ENCODE measurements at places on chromosomes 4 and X.

DNA sequence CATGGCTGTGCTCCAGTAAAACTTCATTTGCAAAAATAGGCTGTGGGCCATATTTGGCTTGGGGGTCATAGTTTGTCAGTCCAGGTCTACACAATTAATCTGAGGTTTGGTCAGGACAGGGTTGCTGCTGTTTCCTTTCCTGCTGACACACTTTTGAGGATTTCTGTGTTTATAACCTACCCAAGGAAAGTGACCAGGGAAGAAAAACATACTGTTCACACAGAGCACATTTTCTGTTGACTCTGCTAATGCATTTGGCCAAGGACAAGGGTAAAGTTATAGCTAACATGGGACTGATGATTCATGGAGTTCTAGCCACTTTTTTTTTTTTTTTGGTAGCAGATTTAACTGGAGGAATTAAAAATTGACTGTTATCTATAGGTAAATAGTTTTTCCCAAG, 43.9 kb upstream of the GEMIN8 start:
- DNase-seq: no peak

DNA sequence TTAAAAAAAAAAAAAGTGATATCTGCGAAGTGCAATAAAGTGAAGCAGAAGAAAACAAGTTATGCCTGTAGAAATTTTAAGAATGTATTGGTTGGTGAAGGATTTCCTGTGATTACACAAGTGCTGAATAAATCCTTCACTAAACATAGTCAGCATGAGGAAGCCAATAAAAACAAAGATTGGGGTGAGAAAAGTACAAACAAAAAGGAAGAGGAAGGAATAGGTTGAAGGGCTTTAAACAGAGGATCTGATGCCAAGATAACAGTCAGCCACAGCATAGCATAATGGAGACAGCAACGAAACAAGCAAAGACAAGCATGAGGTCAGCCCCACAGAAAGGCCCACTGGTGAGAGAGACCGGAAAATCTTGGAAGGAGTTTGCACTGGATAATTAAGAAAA, 372.2 kb downstream of the ADAM29 start:
- no peak for DNase-seq

- no peak for DNase-seq
Measured at GRCh38 chr4:128449251-128449650, 161.6 kb upstream of the PGRMC2 start.

GRCh38 chr4:152422817-152423320, 113.0 kb downstream of the FBXW7 start:
- DNase-seq: no peak

- DNase-seq: no peak
Measured at GRCh38 chrX:9164086-9164485, 130.2 kb upstream of the FAM9B start.

DNA sequence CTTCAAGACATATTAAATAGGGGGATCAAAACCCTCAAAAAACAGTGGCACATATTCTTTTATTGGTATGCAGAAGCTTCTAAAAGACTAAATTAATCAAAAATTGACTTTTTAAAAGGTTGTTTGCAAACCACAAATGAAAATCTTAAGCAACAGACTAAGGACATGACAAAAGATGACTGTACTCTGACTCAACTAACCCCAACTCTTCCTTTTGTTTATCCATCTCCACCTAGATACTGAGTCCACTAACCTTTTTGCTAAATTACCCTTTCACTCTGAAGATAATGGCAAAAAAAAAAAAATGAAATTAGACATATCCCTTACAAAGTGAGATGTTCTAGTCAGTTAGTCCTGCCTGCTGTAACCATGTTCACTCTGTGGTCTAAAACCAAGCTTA, 91.6 kb upstream of the NLRP2B start:
- DNase-seq: no peak

- DNase-seq: no peak
Measured at GRCh38 chr4:83890231-83890630, 354.3 kb downstream of the GPAT3 start.

DNA sequence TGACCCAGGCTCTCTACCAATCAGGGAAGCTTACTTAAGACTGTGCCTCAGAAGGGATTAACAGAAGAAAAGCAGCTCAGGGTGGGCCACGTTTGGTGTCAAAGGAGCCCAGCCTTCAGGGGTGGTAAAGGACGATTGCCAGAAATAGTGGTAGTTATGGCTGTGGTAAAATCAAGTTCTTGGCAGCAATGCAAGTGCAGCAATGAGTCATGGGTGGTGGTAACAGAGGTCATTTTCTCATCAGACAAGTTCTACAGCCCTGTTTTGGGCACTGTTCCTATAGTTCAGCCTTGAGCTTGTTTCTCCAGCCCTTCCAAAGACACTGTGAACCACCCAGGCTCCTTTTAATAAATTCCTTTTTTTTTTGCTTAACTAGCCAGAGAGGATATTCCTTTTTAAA, 120.3 kb downstream of the EFHC2 start:
- DNase-seq: no peak

GRCh38 chr4:81792521-81792920, 320.8 kb upstream of the RASGEF1B start:
- no peak for DNase-seq

- DNase-seq: no peak
Measured at GRCh38 chr4:121693450-121693849, 3.3 kb downstream of the ANXA5 start.

DNA sequence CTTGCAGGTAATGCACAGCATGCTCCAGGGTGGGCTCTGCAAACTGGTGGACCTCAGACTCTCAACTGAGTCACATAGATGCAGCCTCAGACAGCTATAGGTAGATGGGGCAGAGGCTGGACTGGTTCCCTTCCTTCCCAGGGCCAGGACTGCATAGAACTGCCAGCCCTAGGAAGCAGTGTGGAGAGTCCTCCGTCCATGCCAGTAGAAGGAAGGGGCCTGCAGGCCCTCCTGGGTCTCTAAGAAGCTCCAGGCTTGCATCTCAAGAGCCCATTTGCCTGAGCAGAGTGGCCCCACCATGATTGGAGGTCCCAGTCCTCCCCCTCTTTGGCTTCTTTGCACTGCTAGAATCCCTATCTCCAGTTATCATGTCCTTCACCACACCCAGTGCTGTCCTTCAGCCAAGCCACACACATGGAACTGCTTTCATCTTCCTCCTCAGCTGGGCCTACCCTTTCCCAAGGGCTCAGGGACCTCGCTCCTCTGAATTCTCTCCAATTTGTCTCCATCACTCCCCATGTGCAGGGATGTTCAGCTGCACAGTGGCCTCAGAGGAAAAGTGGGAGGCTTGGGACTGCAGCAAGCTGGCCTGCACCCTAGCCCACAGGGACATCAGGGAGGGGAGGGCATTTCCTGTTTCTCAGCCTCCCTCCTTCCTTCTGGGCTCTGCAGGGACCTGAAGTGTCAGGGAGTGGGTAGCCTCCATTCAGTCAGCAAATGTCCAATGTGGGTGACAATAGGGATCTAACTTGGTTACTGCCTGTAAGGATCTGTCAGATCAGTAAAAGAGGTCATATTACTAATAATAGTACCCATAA, 146.0 kb downstream of the PJA1 start:
- no peak for DNase-seq

Measured in NCI-H345 (cell line).